ENCODE measurements at places on chromosomes 7 and 10. TPM values are rescaled to one million over a fixed set of nuclear protein-coding genes. Genes with fewer than 3 reads are reported as not detected.

The KCNH2 gene
- total RNA-seq: 0.91 TPM

The IGFBP3 gene
- total RNA-seq: 1.4 TPM

The NFKB2 gene
- total RNA-seq: 313 TPM

The TMEM236 gene
- total RNA-seq: 0.02 TPM

The PTPRZ1 gene
- not detected for total RNA-seq

Data from T-helper 1 cell treated with Interleukin-12 subunit alpha and Interleukin-12 subunit beta and Interleukin-4 antibody, amounts not matched to agents 30 ng/mL and 1 ng/mL, for 36 hours (primary cell).